ENCODE measurements at places on chromosomes 4 and X.

- DNase-seq: no peak
Measured at GRCh38 chrX:87489071-87489470, 28.5 kb upstream of the KLHL4 start.

- DNase-seq: no peak
Measured at GRCh38 chrX:39601231-39602177, 496.3 kb downstream of the BCOR start.

DNA sequence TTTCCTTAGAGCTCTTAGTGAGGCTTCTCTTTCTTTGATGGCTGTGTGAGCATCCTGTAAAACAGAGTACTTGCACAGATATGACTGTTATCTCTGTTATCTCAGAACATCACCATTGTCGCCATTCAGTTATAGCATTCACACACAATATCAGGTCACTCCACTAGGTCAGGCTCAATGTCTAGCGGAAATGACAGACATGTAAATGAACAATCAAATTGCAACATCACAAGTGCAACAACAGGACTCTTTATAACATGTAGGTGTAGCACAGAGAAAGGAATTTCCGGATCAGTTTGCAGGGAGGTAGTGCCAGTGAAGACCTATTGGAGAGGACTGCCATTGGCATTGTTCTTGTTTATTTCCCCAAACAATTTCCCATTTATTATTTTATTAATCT, 43.2 kb upstream of the IGSF1 start:
- no peak for DNase-seq

DNA sequence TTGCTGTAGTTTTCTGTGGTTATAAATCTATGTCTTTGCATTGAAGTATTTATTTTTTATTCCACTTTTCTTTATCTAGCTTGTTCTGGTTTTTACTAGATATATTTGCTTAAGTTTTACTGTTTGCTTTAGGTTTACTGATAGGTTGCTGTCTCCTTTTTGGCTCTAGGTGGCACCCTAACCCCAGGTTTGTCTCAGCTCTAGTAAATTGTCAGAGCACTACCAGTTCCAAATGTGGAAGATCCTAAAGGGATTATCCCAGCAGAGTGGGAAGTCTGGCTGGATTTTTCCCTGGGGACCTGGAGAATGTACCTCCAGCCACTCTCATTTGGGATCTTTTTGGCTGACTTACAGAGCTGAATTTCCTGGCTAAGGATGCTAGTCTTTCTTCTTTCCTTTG, 106.1 kb downstream of the PBDC1 start:
- peak; percentile 56 for DNase-seq

DNA sequence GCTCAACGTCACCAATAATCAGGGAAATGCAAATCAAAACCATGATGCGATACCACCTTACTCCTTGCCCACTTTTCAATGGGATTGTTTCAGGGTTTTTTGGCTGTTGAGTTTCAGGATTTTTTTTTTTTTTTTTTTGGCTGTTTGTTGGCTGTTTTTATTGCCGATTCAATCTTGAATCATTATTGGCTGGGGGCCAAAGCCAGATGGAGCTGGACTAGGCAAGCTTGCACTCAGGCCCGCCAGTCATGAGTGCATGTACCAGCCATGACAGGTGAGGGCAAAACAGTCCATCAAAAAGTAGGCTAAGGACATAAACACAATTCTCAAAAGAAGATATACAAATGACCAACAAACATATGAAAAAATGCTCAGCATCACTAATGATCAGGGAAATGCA, 13.3 kb downstream of the YIPF7 start:
- DNase-seq: no peak

- no peak for DNase-seq
Measured at GRCh38 chr4:88960576-88960975, 96.4 kb downstream of the FAM13A start.

- DNase-seq: no peak
Measured at GRCh38 chr4:122548452-122548851, 72.4 kb downstream of the IL21 start.

DNA sequence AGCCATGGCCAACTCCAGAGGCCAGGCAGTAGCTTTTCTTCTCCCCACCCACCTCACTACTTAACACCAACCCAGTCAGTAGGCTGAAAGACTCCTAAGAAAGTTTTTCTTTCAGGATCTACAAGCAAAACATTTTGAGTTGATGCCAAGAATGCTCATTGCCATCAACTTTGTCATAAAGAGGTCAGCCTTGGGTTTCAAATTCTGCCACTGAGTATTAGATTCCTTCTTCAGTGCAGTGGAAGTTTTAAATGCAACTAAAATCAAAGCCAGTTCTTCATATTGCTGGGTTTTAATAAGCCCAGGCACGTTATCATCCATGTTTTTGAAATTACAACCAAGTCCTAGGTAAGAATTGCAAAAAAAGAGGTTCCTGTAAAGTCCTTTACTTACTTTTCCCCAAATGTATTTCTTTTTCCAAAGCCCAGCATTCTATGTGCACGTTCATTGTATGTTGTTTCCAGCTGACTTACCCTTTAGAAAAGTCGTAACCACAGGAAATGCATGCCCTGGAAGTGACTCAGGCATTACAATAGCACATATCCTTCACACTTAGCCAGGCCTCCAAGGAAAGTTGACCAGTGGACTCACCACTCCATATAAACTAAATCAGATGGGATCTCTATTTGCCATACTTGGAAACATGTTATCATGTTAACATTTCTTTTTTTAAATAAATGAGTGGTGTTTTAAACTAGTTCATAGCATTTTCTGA, 229.9 kb downstream of the SOX3 start:
- no peak for DNase-seq

- DNase-seq: no peak
Measured at GRCh38 chr4:127406187-127406586, 226.6 kb upstream of the INTU start.

GRCh38 chr4:86220121-86220520, 139.7 kb downstream of the MAPK10 start:
- DNase-seq: no peak

- DNase-seq: no peak
Measured at GRCh38 chr4:20253283-20253734, 1.6 kb downstream of the SLIT2 start.

DNA sequence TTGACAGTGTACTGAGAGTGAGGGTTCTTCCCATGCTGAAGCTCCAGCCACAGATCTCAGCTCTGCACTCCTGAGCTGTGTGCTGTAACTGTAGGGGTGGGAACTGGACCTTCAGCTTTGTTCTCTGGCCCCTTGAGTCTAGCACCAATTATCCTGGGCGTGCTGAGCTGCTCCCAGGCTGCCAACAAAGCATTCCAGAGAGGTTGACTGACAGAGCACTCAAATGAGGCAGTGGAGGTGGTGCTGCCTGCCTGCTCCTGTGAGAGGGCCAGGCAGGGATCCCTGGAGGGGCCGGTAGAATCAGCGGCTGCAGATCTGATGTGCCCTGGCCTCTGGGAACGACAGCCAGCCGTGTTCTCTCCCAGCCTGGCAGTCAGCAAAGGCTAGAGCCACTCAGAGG, 375.7 kb upstream of the AADAT start:
- no peak for DNase-seq

- no peak for DNase-seq
Measured at GRCh38 chrX:39677978-39678791, 419.6 kb downstream of the BCOR start.

DNA sequence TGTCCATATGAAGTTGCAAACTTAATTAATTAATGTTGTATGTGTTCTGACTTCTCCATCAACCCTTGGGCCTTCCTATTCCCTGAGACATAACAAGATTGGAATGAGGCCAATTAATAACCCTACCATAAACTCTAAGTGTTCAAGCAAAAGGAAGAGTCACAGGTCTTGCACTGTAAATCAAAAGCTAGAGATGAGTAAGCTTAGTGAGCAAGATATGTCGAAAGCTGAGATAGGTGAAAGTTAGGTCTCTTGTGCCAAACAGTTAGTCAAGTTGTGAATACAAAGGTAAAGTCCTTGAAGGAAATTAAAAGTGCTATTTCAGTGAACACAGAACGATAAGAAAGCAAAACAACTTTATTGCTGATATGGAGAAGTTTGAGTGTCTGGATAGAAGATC, 58.2 kb upstream of the GPRIN3 start:
- no peak for DNase-seq

DNA sequence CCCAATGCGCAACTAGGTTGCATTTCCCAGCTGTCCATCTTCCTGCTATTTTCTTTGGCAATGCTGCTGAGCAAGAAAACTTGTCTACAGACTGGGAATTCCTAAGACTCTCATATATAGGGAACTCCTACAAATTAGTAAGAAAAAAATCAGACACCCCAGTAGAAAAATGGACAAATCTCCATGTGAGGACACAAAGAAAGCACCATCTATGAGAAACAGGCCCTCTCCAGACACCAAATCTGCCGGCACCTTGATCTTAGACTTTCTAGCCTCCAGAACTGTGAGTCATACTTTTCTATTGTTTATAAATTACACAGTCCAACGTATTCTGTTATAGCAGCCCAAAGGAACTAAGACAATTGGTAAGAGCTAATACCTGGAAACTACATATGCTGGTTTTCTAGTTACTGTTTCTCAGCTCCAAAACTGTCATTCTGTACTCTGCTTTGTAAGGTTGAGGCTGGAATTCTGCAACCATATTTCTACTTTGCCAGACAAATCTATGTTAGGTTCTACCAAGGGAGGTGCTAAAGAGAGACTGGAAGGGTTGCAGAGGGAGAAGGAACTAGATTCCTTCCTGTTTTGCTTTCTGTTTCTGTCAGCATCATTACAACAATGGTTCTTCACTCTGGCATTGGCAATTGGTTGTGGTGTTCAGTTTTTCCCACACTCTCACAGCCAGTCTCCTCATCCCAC, 35.7 kb upstream of the FAM241A start:
- DNase-seq: no peak

- no peak for DNase-seq
Measured at GRCh38 chrX:41827886-41828285, 95.5 kb downstream of the CASK start.

DNA sequence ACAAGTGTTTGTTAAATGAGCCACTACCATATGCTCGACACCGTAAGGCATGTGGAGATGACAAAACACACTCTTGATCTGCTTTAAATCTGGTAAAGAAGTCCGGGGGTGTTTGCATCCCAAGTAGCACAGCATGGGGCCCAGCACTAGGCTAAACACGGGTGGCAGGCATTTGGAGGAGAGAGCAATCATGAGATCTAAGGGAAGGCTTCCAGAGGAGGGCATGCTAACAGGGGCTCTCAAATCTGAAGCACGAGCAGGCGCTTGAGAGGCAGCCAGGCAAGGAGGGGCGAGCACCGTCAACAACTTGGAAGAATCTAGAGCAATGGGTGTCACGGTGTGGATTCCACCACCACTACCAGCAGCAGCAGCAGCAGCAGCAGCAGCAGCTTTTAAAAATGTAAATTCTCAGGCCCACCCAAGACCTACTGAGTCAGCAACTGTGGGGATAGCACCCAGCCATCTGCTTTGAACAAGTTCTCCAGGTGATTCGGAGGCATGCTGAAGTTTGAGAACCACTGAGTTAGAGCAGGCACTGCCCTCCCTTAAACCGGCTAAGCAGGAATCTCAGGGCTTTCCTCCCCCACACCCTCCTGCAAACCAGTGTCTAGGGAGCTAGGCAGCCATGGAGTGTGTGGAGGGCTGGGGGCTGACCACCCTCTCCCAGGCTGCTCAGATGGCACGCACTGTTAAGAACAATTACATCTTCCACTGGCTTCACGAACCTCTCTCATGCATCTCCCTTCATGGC, 70.2 kb upstream of the MAP3K15 start:
- no peak for DNase-seq

DNA sequence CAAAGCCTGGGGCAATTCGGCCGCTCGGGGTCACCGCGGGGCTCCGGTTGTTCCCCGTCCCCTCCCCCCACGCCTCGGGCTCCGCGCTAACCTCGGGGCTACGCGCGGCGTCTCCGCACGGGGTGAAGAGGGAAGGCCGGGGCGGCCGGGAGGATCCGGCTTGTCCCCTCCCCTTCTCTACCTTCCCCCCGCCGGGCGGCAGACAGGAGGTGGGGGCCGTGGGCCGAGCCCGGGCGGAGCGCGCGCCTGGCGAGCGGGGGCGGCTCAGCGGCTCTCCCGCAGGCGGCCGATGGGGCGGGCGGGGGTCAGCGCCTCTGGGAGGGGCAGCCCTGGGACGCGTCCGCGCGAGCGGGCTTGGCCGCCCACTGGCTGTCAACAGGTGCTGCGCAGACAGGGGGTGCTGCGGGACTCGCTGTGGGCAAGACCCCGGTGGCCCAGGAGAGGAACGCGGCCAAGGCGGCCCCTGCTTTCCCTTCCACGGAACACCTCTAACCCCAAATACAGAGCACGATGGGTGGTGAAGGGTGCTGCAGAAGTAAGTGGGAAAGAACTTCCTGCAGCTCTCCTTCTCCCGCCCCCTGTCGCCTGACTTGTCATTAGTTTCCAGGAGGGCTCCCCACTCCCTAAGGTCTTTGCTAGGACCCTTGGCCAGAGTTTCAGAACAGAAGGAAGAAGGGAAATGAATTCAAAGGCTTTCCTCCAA, at the start of gene PDGFC:
Gene PDGFC, minus strand, starts transcription at position 124 of the 703 bp plus-strand sequence. CDS start 896 bp downstream, outside the sequence.
- peak; percentile 20 for DNase-seq

GRCh38 chrX:96176921-96177320, 507.7 kb upstream of the DIAPH2 start:
- no peak for DNase-seq

DNA sequence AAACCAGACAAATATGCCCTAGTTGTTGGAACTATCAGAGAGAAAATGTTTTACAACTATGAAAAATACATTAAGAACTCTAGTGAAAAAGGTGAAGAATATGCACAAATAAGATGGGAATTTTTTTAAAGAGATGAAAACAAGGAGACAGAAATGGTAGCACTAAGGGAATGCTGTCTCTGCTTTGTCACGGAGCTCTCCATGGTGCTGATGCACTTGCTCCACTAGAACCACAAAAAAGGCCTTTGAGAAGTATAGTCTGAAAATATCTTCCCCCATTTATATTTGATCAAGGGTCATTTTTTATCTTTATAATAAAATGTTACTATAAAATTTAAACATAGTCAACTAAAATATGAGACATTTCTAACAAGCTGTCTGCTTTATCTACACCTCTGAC, 1655.5 kb upstream of the AGA start:
- DNase-seq: peak; percentile 28

DNA sequence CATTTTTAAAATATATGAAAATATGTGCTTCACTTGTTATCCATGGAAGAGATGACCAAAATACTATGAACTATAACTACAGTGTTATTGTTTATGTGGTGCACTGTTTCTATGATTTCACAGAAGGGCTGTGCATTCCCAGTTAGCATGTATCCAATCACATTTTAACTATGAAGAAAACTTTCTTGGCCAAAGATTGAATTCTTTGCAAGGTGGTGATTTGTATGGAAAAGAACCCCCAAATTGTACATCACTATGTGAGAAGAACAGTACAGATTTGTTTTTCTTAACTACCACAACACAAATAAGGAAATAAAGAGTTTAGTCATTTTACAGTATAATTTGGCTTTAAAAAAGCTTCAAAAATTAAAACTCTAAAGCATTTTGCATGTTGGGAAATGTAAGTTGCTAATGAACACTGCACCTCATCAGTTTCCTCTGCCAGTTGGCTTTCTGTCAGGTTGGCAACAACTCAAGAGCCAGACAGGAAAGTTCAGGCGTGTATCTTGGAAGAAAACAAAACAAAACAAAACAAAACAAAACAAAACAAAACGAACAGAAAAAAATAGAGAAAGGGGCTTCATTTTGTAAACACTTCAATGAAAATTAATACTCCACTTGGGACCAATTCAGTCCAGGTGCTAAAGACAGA, 237.0 kb downstream of the SCFD2 start:
- DNase-seq: no peak

- peak; percentile 79 for DNase-seq
Measured at GRCh38 chr4:40924096-40924792, 174.5 kb downstream of the NSUN7 start.

- DNase-seq: no peak
Measured at GRCh38 chrX:79268788-79269187, 98.3 kb downstream of the ITM2A start.
